ENCODE measurements at places on chromosomes 5 and 9.

DNA sequence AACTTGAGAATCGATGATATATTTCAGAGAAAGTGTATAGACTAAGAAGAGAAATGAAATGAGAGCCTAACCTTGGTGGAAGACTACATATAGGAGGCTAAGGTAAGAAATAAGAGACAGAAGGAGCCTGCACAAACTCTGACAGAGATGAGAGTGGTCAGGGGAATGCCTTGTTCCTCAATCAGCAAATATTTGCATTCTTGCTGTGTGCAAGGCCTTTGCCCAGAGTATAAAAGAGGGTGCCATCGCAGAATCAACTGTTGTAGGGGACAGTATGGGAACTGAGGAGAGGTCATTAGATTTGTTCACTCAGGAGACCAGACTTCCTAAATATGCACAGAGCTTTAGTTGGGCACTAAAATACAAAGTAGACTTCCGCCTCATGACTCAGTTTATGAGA is 137.2 kb downstream of the ATG10 start:
- DNase-seq: no peak

GRCh38 chr5:73917433-73917832 is 291.4 kb downstream of the ARHGEF28 start:
- DNase-seq: peak; percentile 25

- no peak for DNase-seq
Measured at GRCh38 chr5:93452255-93452654, 128.8 kb downstream of the NR2F1-AS1 start.

GRCh38 chr9:87102126-87102525 is 154.8 kb upstream of the GAS1 start:
- DNase-seq: no peak

- no peak for DNase-seq
Measured at GRCh38 chr5:177605667-177606066, 5.7 kb downstream of the B4GALT7 start.

- DNase-seq: peak; percentile 47
Measured at GRCh38 chr9:31119890-31120454, 1264.5 kb upstream of the ACO1 start.

- peak; percentile 95 for DNase-seq
Measured at GRCh38 chr5:140261403-140262171, 41.3 kb downstream of the PFDN1 start.

- DNase-seq: no peak
Measured at GRCh38 chr5:97629276-97629675, 446.2 kb upstream of the RIOK2 start.

DNA sequence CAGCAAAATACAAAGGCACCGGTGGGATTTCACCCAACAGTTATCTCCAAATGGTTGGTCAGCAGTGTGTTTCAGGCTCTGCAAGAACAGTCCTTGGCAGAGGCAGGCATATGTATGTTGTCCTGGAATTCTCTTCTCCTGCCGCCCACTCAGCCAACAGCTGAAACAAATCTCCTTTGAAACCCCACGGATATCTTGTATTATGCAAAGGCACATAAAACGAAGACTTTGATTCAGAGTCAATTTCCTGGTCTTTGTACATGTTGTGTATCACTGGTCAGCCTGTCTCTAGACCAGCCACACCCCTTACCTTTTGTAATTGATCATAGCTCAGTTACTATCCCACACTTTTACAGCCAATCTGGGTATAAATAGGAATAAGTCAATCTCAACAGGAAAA is 29.2 kb downstream of the FREM1 start:
- DNase-seq: no peak

DNA sequence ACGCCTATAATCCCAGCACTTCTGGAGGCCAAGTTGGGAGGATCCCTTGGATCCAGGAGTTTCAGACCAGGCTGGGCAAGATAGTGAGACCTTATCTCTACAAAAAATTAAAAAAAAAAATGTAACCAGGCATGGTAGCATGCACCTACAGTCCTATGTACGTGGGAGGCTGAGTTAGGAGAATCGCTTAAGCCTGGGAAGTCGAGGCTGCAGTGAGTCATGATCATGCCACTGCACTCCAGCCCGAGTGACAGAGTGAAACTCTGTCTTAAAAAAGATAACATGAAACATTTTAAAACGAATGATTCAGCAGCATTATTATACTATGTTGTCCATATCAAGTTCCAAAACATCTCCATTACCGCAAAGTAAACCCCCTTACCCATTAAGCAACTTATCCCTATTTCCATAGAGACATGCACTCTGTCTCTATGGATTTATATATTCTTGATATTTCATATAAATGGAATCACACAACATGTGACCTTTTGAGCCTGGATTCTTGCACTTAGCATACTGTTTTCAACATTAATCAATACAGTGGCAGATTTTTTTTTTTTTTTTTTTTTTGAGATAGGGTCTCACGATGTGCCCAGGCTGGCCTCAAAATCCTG is 56.9 kb upstream of the MTMR12 start:
- no peak for DNase-seq

GRCh38 chr5:672329-673160 is 20.6 kb downstream of the TPPP start:
- peak; percentile 93 for DNase-seq

GRCh38 chr9:27282269-27282668 is 14.7 kb downstream of the EQTN start:
- no peak for DNase-seq

DNA sequence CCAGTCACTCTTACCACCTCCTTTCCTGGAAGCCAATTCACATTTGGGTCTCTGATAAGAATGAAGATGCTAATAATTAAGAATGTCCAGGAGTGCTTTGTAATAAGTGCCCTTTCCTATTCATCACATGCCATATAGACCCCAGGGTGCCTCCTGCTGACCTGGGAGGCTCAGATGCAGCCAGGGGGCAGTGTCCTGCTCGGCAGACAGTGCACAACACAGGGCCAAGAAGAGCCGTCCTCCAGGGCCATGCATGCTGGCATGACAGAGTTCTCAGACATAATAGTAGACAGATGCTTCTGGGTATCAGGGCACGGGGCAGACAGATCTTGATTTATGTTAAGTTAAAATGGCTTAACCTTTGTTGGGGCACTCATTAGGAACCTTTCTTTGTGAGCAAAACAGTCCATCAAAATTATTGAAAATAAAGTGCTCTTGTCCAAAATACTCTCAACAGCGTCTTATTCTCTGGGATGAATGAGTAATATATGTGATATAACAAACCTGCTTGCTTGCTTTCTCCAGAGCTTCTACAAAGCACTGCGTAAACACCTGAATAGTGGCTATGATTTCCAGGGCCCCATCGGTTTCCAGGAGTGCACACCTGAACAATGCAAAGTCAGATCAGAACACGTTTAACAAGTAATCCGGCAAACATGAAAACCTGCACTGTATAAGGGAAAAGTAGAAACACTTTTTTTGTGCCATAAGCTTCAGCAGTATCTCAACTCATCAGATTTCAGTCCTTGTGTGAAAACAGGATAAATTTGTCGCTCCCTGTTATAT is 192.7 kb downstream of the FANCC start:
- DNase-seq: no peak

DNA sequence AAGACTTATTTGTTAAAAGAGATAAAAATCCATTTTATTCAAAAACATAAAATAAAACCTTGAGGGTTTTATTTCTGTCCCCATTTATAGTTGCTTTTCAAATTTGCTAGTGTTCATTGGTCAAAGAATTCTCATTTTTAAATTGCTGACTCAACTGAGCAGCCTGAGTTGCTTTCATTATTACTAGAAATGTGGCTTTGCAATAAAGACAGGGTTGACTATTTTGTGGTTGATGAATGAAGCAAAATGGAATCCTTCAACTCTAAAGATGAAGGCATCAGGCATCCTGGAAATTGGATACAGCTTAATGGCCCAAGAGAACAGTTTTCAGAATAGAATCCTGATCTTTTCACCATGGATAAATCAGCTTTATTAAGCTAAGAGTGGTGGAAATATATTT is 23.9 kb upstream of the PPP3R2 start:
- peak; percentile 1 for DNase-seq

GRCh38 chr5:64680289-64680688 is 10.0 kb upstream of the SHISAL2B start:
- DNase-seq: no peak

GRCh38 chr5:157912621-157913325 is 53.8 kb upstream of the CLINT1 start:
- peak; percentile 51 for DNase-seq

- DNase-seq: peak; percentile 14
Measured at GRCh38 chr9:78101247-78101646, 69.6 kb upstream of the GNAQ start.

GRCh38 chr5:98460536-98460935 is 312.9 kb upstream of the RGMB start:
- DNase-seq: no peak

GRCh38 chr5:95102080-95102479 is 182.8 kb downstream of the MCTP1 start:
- peak; percentile 68 for DNase-seq

Data from renal cortical epithelial cell (primary cell).